ENCODE measurements at places on chromosomes 6 and 20.

DNA sequence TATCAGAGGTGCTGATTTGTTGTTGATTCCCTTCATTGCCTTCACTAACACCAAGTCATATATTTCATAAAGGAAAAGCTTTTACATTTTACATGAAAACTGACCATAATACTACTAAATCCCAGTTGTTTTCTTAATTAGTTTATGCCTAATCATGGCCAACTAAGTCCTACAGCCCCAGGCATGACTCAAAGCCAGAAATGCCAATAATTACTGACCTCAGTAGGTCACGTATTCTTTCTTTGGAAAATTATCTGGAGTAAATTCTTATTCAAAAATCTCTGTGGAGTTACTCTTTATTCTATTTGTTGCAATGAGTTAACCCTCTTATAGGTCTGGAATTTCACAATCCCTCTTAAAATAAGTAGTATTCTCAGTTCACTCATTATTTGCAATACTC is 13.5 kb upstream of the MYB start:
- no peak for DNase-seq

- no peak for DNase-seq
Measured at GRCh38 chr6:7401075-7401474, 11.5 kb downstream of the RIOK1 start.

DNA sequence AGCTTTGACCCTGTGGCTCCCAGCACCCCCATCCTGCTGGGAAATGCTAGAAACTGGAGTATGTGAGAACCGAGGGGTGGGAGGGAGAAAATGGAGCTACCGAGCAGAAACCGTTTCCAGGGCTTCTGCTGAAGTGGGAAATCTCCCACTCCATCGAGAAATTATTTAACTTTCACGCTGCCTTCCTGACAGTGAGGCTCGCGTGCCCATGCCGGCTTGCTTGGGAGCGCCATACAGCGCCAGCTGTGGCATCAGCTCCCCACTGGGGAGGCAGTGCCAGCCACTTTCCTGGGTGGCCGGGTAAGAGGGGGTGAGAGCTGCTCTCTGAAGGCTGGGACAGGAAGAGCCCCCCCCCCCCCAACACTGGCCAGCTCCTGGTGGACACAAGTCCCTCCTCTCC is 268.9 kb downstream of the TAF4 start:
- DNase-seq = no peak

DNA sequence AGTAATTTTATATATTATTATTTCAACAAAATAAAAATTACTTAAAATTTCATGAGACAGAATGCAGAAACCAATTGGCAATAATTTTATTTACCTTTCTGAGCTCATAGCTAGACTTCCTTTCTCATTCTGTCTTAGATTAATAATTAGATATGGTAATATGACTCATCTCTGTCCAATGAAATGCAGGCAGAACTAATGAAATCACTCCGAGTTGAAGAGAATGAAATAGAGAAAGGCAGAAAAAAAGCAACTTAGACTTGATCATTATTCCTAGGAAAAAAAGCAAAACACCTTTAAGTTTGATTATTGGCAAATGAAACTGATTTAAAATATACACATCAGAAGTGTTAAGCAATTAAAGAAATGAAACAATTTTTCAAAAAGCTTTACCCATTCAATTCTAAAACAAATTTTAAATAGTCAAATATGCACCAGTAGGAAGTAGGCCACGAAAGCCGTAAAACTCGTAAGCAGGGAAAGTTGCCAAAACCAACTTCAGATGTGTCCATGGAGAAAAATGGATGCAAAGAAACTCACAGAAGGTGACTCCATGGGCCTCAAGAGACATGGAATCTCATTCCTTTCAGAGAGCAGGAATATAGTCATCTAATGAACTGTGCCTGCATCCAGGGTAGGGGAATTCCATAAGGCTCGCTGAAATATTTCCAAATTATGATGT is 293.8 kb upstream of the RGS17 start:
- no peak for DNase-seq

- no peak for DNase-seq
Measured at GRCh38 chr20:48910347-48910781, 11.1 kb upstream of the ARFGEF2 start.

DNA sequence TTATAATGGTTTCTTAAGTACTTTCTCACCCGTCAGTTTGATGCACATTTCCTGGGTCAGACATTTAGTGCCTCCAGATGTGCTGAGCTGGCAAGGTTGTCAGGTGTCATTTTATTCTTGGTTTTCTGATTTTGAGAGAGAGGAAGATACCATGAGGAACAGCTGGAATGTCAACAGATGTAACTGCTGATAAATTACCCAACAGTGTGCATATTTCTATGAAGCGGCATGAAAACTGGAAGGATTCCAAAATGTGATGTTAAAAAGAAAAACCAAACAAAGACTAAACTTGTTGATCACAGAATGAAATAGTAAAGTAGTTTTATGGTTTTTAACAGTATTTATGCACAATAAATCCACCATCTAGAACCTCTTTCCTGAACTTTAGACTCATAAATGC is 447.3 kb downstream of the HDGFL1 start:
- DNase-seq = no peak

DNA sequence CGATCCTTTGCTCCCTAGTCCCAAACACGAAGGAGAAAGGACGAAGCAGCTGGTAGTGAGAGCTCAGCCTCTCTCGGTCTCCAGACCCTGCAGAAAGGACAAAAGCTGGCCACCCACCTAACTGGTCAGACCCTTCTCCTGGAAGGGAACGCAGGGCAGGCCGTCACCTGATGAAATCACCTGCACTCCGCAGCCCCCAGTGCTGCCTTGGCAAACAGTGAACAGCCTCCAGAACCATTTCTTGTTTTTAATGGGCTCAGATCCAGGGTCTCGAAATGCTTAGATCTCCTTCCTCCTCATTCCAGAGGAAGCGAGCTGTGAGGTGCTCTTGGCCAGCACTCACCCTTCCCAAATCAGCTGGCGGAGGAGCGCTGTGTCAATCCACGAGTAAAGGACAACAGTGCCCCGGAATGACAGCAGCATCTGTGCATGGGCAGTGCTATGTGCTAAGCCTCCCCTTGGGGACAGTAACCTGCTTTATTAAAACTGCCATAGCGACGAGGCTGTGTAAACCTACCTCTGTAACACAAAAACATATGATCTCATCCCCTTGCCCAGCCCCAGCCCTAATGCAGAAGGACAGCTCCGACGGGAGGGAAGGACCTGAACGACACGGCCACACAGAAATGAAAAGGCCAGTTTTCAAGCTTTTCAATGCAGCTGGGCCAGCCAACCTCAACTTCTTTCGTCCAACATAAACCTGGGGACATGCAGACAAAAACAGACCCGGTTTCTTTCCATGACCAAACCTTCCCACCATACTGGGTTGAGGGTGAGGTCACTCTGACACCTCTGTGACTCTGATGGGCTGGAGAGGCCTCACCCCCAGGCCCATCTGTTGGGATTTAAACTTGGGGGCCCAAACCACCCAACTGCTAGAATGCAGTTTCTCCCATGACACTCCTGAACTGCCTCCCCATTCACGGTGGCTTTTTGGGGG is 43.3 kb downstream of the SULF2 start:
- no peak for DNase-seq

DNA sequence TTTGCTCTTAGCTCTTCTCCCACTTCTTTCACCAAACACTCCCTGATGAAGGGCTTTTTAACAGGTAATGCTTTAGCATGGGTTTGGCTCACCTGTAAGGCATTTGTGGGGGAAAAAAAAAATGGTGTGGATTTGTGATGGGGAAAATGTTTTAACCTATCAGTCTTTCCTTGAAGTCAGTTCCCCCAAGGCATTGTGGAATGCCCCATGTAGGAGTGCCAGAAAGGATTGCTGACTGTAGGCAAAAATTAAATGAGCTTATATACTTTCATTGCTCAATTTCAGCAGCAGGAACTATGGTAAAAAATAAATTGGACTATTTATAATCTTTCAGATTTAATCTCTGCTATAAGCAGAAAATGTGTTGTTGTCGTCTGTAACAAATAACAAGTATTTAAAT is 10.6 kb upstream of the SASH1 start:
- no peak for DNase-seq

- DNase-seq = no peak
Measured at GRCh38 chr6:72524011-72524645, 97.7 kb upstream of the KCNQ5 start.

DNA sequence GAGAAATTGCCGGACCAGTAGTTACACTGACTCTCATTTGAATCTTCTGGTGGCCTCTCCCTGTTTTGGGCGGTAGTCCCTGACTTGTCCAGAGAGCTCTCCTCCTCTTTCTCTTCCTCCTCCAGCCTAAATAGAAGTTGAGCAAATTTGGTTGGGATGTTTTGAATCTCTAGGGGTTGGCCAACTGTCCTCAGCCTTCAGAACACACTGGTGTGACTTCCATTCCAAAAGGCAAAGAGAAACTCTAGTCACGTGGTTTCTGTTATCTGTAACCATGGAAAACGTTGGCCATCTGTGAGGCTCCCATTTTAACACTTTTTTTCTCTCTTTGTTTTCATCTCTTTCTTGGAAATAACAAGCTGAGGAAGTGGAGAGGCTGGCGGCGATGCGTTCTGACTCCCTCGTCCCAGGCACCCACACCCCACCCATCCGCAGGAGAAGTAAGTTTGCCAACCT is 275.3 kb downstream of the TBC1D7 start:
- no peak for DNase-seq

DNA sequence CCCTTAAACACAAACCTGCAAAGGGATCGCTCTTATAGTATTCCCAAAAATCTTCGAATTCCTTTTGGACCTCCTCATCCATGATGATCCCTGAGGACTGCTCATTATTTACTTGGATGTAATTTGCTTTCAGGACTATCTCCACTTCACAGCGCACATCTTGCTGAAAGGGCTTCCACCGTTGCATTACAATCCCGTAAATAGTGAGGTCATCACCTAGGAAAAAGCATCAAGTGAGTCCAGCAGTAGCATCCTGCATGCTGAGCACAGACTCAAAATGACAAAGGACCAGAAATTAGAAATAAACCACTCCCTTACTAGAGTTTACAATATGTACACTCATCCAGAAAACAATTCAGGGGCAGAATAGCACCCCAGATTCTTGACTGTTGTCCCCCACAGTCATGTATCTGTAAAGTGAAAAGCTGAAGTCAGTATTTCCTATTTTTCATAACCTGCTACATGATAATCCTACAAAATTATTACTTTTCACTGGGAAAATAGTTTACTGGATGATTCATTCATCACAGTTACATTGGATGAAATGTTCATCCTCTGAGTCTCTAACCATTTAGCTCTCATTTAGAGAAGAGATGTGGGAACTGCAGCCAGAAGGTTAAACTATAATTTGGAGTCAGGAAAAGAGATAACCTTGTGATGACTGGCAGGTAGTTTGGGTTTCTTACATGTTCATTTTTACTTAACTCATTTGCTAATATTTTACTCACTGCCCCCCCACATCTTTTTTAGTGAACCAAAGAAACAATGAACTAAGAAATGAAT is 17.2 kb downstream of the MCM9 start:
- DNase-seq = no peak

- DNase-seq = no peak
Measured at GRCh38 chr6:40953486-40953885, 85.5 kb downstream of the UNC5CL start.

DNA sequence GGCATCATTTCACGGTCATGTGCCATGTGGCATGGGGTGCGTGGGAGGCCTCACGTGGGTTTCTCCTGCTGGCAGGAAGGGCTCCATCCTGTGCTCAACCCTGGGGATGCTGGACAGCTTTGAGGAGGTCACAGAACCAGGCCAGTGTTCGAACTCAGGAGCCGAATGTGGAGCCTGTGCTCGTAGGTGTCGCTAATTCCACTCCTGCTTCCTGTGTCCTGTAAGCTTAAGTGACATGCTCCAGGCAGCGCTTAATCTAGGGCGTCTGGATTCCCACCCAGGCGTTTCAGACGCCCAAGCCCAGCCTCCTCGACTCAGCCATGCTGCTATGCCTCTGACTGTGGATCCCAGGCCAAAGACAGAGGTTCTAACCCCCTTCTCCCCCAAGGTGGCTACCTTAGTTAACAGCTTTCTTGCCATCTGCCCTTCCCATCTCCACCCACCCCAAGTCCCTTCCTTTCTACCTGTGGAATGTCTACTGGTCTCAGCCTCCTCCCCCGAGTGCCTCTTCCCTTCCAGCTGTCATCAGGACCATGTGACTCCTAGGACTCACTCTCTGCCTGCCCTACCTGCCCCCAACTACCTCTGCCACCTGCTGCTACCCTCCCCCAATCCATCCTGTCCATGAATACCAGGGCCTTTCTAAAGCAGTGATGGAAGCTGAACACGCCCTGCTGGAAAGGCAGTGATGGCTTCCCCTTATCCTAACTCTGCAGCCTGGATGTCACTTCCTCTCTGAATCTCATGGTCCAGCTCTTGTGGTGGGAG is 255.1 kb downstream of the CDH26 start:
- no peak for DNase-seq

DNA sequence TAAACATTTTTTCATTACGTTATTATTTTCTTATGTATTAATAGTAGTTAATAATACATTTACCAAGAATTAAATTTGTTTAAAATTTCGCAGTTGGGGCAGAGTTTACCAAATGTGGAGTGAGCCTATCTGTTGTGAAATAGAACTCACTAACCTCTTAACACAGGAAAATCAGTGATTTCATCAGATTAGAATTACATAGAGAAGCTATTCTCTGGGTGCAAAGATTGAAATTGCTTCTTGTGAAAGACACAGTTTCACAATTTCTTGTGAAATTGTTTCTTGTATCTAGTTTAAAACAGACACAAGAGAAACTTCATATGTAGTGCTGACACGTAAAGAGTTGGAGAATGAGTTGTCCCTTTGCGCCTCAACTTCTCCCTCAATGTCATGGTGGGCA is 69.4 kb upstream of the PRL start:
- DNase-seq = no peak

- DNase-seq = no peak
Measured at GRCh38 chr6:114564302-114564933, 221.6 kb upstream of the HS3ST5 start.

- DNase-seq = no peak
Measured at GRCh38 chr20:13396826-13397225, 175.8 kb downstream of the ISM1 start.

DNA sequence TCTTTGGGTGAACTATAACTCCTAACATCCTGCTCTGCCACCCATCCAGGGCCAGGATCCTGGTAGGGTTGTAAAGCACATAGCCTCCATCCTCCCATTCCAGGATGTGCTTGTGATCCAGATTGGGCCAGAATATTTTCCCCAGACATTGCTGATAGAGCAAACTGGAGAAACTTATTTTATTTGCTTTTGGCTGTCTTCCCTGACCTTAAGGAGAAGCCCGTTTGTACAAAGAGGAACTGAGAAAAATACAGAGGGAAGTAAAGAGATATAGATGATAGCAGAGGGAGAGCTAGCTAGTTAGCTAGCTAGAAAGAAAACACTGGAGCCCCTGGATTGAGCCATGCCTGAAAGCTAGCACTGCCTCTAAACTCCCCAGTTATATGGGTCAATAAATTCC is 9.0 kb upstream of the HDAC2 start:
- DNase-seq = no peak
